Frontal cortex (tissue), 4 donors: ENCODE measurements at places on chromosomes 1 and 21. TPM values are rescaled to one million over a fixed set of nuclear protein-coding genes. Genes with fewer than 3 reads are reported as not detected.

The LCA5L gene
- under 0.01 TPM for total RNA-seq

The PTPRF gene
- 39.1 TPM for total RNA-seq

The SLC25A34 gene
- total RNA-seq: not detected

The CFAP74 gene
- 0.41 TPM for total RNA-seq

The LCK gene
- total RNA-seq: not detected

The RHOU gene
- 46.1 TPM for total RNA-seq

The COA7 gene
- total RNA-seq: 27.3 TPM
